ENCODE measurements at places on chromosomes 3 and 15.

DNA sequence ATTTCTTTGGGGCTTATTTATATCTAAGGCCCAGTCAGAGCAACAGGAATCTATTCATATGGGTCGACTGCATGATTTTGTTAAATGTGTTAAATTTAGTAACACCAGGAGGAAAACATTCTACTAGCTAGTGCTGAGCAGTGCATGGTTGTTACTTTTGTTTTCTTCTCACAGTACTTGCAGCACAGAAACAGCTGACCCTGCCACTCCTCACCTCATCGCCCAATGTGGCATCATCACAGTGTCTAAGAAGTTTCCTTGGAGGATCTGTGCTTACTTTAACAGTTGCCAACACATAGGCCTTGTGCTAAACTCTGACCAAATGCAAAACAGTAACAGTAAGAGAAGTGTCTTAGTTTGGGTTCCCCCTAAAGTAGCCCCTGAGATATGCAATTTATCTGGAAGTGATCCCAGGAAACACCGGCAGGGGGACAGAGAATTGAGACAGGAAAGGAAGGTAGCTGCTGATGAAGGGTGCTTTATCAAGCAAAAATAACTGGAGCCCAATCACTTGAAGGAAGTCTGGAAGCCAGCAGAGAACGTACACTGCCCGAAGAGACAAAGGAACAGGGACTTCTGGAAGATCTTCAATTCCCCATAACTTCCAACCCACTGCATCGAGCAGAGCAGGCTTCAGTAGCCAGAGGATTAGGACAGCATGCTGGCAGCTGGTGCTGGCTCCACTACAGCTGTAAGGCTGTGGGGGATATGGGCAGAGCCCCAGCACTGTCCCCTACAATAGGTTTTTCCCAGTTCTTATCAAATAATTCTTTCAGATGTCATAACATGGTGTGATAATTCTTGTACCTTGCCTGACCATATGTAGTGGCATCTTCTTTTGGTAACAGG lies 36.0 kb upstream of the ULK4 start:
- peak; percentile 16 for DNase-seq

GRCh38 chr15:70094690-70095311 lies 2.9 kb downstream of the TLE3 start:
- DNase-seq, result no peak

GRCh38 chr3:43217633-43218032 lies 68.7 kb upstream of the SNRK start:
- no peak for DNase-seq

DNA sequence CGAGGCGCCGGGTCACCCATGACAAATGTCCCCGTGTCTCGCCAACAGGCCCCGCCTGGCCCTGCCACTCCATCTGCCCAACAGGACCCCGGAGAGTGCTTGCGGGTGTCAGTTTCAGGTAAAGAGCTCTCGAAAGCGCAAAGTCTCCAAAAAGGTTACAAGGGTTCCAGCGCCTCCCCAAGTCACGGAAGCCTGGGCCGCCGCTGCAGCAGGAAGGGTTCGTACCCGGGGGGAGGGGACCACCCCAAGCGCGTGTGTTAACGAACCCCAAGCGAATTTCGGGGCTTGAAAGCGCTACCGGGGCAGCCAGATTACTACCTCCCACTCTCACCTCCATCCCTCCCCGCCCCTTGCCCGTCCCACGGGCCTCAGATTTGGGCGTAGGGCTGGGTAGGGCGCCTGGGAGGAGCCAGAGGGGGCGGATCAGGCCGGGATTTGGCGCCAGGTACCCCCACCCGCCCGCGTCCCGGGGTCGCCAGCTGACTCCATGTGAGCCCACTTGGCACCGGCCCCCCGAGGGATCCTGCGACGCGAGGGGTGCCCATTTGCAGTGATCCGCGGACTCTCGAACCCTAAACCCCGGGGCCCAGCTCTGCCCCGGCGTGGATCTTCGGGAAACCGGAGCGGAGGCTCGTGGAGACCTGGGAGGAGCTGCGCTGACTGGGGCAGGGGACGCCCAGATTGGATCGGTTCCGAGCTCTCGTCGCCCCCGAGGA lies 85.9 kb downstream of the NR2F2 start:
- peak; percentile 51 for DNase-seq
